ENCODE measurements at places on chromosomes 6 and 20.
A peak's percentile ranks its signal among the peaks of the same experiment; 100 is the strongest.

GRCh38 chr20:48638546-48638945 is 189.3 kb downstream of the PREX1 start:
- DNase-seq: no peak

- DNase-seq: no peak
Measured at GRCh38 chr6:98769546-98769945, 64.8 kb upstream of the POU3F2 start.

DNA sequence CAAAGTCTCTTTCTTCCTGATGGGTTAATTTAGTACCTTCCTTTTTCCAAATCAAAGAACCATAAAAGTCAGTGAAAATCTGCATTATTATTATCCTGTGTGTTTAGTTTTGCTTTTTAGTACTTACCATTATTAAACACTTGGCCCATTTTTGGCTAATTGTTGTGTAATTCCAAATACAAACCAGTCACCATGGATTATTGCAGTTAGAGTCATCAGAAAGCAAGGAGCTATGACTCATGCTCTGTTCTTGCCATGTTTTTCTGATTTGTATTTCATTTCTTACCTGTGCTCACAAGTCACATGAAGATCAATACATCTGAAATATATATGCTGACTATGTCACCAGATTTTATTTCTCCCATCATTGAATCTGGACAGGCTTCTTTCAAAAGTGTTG is 31.3 kb downstream of the SLC22A3 start:
- no peak for DNase-seq

- DNase-seq: no peak
Measured at GRCh38 chr20:6341491-6341890, 218.7 kb upstream of the FERMT1 start.

DNA sequence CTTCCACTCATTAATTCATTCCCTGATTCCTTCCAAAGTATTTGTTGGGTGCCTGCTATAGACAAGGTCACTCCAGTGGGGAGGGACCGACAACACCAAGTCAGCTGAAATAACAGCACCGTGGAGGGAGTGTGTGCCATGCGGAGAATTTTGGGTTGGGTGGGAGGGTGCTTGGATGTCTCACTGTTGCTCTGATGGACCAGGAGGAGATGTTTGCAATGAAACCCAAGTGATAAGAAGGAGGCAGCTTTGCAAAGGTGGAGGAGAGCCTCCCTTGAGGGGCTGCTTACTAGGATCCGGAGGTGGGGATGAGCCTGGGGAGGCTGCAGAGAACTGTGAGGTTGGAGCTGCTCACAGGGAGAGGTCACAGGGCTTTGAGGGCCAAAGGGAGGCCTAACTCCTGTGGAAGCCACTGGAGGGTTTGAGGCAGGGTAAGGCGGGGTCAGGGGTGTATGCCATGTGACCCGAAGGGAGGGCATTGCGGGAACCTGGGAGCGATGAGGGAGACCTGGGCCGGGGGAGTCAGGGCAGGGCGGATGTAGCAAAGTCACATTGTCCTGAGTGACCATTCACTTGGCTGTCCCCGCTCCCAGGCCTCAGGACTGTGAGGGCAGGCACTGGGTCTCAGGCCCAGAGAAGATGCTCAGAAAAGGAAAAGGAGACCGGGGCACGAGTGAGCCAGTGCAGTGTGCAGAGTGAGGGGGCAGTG is 124.5 kb downstream of the PHACTR3 start:
- no peak for DNase-seq

DNA sequence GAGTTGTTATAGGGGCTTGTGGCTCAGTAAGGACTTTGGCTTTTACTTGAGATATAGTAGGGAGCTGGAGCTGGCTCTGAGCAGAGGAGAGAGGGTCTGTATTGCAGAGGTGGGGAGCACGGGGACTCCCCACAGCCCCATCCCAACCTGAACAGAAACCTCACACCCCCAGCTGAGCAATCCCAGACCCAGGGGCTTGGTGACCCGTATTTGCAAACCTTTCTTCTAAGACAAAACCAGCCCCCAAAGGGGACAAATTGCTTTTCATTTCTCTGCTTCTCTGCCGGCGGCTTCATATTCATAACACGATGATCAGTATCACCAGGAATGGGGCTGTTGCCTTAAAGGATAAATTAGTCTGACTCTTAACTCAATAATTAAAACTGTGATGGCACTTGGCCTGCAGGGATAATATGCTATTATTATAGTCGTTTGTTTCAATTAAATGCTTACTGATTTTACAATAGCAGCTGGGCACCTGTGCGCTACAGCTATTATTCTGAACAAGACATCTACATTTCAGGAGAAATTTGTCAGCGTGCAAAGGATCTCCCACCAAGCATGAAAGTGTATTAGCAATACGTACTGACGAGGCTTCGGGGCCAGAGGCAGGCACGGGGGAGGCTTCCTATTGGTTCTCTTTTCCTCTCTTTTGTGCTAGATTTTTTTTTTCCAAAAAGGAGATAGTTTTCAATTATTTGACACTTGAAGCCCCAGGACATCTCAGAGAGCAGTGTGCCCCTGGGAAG is 118.1 kb downstream of the TOX2 start:
- DNase-seq: peak; percentile 80

DNA sequence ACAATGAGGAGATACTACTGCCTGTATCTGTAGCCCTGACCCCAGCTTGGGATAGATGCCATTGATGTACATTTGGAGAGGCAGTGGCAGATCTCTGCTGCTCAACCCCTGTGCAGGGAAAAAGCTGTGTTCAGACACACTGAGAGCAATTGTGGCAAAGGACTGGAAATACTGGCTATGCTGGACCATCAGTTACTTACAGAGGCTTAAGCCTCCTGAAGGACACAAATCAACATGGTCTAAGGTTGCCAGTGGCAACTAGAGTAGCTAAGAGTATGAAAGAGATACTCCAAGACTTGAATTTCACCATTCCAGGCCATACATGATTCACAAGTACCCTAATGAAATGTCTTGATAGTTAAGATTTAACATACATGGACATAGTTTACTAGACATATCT is 32.4 kb upstream of the ENPP4 start:
- DNase-seq: no peak

- no peak for DNase-seq
Measured at GRCh38 chr6:22399693-22400092, 102.9 kb upstream of the PRL start.

DNA sequence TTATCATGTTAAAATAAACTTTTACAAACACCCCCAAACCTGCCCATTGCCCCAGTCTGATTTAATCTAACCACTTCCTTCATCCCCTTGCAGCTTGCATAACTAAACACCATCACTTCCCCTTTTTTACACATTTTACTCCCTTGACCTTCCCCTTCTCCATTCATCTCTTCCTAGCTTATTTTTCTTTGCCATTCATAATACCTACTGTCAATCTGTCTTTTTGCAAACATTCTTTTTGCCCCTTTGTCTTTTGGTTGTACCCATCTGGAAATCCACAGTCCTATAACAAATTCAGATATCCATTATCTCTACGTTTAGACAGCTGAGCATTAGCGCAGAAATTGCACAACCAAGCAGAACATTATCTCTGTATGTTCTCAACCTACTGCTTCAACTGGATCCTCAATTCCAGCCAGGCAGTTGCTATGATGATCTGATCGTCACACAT is 51.2 kb downstream of the C6orf52 start:
- no peak for DNase-seq

- DNase-seq: no peak
Measured at GRCh38 chr6:26156850-26157250, 69.6 kb downstream of the HFE start.

DNA sequence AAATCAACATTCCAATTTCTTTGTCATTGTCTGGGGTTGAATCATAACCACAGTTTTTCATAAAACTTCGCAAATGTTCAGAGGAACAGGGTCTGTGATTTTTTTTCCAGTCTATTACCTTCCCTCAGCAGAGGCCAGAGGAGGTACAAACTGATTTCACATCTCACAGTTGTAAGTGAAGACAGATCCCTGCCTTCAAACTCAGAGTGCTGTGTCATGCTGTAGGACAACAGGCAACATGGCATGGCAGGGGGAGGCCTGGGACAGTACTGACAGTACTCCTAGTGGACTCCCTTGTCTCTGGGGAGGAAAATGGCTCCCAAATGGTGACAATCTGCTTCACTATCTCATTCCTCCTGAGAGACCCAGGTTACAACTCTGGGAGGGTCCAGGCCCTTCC is 308.6 kb downstream of the CDC5L start:
- no peak for DNase-seq

GRCh38 chr6:152170702-152171667 is 363.5 kb downstream of the ESR1 start:
- DNase-seq: no peak

GRCh38 chr6:159941286-159942113 is 27.4 kb upstream of the IGF2R start:
- DNase-seq: no peak

DNA sequence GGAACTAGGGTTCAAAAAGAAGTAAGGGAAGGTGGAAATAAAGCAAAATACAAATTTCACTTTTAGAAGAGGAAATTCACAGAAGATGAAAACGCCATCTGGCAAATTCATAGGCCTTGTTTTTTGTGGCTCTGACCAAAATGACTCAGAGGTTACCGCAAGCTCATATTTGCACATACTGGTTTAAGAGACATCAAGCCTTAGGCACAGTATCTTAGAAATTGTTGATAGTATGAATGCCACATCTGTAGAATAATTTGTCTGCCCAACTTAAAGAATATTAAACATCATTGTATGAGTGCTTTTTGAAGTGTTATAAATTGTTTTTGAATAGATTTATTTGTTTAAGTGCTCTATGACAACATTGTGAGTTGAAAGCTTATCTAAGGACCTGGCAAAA is 10.6 kb downstream of the TAAR1 start:
- DNase-seq: no peak

- DNase-seq: no peak
Measured at GRCh38 chr20:17885544-17885943, 83.0 kb downstream of the SNX5 start.

- DNase-seq: no peak
Measured at GRCh38 chr6:151052021-151052646, 186.6 kb downstream of the MTHFD1L start.

- DNase-seq: no peak
Measured at GRCh38 chr6:143928853-143929252, 64.6 kb downstream of the ZC2HC1B start.

GRCh38 chr6:145673504-145673903 is 61.8 kb downstream of the EPM2A start:
- no peak for DNase-seq
